Airway epithelial cell (primary cell): ENCODE measurements at places on chromosomes 5 and 9. TPM values are rescaled to one million over a fixed set of nuclear protein-coding genes. Genes with fewer than 3 reads are reported as not detected.

Gene KLF4
- total RNA-seq = 53.1 and 65.8 TPM in 2 replicates

Gene FAM78A
- 0.21 and 0.37 TPM in 2 replicates for total RNA-seq

Gene PCDHA6
- total RNA-seq = not detected in 2 replicates

Gene PCDHB5
- 0.63 TPM in 1 of 2 replicates, not detected in the other for total RNA-seq

Gene SPINK6
- total RNA-seq = 5.9 and 10.8 TPM in 2 replicates

Gene SH3GL2
- total RNA-seq = 0.07 TPM in 1 of 2 replicates, not detected in the other
